Vagina (tissue), 2 donors: ENCODE measurements at places on chromosomes 5 and 9.

GRCh38 chr5:61673007-61673735 lies 341.1 kb downstream of the ZSWIM6 start:
- no peak for DNase-seq
- H3K36me3 ChIP-seq, result no peaks in the 10 kb centered on the region
- no peak overlapping the region for H3K27ac ChIP-seq
- H3K4me1 ChIP-seq, result no peaks in the 10 kb centered on the region

- H3K27me3 ChIP-seq, result no peaks in the 10 kb centered on the region
- H3K36me3 ChIP-seq, result peaks cover 4% of the 10 kb centered on the region
- no peak overlapping the region for H3K4me3 ChIP-seq
- DNase-seq, result no peak
- peaks cover 8% of the 10 kb centered on the region for H3K4me1 ChIP-seq
Observed at GRCh38 chr5:55960779-55961178, 34.0 kb downstream of the IL6ST start.

GRCh38 chr5:162591724-162592123 lies 524.2 kb downstream of the GABRG2 start:
- H3K36me3 ChIP-seq, result no peaks in the 10 kb centered on the region
- no peak overlapping the region for H3K4me3 ChIP-seq
- H3K27me3 ChIP-seq, result no peaks in the 10 kb centered on the region
- no peaks in the 10 kb centered on the region for H3K4me1 ChIP-seq

DNA sequence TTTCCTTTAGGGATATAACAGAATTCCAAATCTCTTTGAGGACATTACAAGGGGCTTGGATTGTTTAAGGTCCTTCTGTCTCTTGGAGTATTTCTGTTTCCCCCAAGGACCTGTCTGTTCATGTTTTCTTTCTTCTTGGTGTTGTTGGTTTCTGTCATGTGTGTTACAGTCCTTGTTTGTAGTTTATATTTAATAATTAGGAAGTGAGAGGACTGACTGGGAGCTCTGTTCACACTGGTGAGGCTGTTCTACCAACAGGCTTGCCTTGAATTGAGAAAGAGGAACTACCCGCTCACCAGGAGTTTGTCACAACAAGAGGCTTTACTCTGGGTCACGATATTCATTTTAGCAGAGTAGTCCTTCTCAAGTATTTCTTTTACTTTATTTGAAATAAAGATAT lies 119.2 kb upstream of the SV2C start:
- H3K4me3 ChIP-seq, result no peak overlapping the region
- H3K27me3 ChIP-seq, result no peaks in the 10 kb centered on the region
- no peak overlapping the region for H3K27ac ChIP-seq
- no peaks in the 10 kb centered on the region for H3K4me1 ChIP-seq

DNA sequence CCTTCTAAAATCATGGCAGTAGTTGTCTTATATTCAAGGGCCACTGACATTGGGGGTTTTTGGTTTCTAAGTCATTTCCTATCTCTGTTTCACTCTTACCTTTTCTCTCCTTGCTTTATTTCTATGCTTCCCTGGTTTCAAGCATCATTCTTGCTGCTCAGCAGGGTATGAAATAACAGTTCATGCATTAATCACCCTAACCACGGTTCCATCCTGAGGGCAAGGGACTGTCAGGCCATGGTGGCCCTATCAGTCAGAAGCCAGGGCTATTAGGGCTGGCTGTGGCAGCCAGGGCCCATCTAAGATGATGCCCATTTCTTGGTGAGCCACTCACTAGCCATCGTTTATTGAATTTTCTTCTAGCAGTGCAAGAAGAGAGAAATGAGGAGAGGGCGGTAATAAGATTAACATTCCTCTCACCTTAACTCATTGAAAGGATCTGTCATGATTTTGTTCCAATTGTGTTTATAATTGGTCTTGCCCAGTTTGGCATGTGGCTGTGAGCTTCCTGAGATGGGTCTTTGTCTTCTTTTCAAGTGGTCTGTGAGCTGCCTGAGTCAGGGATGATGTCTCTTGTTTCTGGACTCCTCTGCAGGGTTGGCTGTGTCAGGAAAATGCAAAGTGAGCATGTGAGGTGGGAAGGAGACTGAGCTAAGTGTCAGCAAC lies 45.2 kb downstream of the CYSTM1 start:
- DNase-seq, result no peak
- H3K4me1 ChIP-seq, result peaks cover 7% of the 10 kb centered on the region
- H3K27me3 ChIP-seq, result no peaks in the 10 kb centered on the region
- H3K4me3 ChIP-seq, result no peak overlapping the region

DNA sequence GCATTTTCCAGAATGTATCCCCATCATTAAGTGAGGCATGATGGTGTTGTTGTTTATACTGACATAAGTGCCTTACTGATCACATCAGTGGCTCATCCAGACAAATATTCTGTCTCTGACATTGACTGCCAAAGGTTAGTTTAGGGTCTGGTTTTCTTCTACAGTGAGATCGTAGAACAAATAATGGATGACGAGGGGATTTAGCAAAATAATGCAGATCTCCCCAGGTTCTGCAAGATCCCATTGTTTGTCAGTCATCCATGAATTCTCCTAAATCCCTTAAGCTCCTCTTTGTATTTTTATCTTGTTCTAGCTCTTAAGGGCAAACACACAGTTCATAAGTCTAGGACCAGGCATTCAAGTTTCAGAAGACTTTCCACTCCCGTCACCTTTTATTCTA lies 93.1 kb upstream of the DHFR start:
- no peaks in the 10 kb centered on the region for H3K4me1 ChIP-seq
- no peaks in the 10 kb centered on the region for H3K27me3 ChIP-seq
- no peak for DNase-seq
- no peak overlapping the region for H3K4me3 ChIP-seq

DNA sequence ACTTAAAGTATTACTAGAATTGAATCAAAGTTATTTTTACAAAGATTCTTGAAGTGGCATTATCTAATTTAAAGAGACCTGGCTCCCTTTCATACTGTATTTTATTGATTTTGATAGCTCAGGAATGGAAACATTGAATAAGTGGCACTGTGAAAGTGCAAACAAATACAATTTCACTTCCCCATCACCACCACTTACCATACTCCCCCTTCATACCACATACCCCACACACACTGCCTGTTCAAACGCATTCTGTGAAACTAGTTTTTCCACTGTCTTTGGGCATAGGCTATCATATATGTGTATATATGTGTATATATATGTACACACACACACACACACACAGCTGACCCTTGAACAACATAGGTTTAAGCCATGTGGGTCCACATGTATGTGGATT lies 62.1 kb upstream of the ATG10 start:
- DNase-seq, result no peak
- H3K27me3 ChIP-seq, result no peaks in the 10 kb centered on the region
- H3K4me1 ChIP-seq, result no peaks in the 10 kb centered on the region
- no peak overlapping the region for H3K27ac ChIP-seq
- no peaks in the 10 kb centered on the region for H3K36me3 ChIP-seq

GRCh38 chr5:83540105-83540504 lies 68.6 kb downstream of the VCAN start:
- no peak overlapping the region for H3K4me3 ChIP-seq
- H3K36me3 ChIP-seq, result no peaks in the 10 kb centered on the region
- H3K27ac ChIP-seq, result no peak overlapping the region

DNA sequence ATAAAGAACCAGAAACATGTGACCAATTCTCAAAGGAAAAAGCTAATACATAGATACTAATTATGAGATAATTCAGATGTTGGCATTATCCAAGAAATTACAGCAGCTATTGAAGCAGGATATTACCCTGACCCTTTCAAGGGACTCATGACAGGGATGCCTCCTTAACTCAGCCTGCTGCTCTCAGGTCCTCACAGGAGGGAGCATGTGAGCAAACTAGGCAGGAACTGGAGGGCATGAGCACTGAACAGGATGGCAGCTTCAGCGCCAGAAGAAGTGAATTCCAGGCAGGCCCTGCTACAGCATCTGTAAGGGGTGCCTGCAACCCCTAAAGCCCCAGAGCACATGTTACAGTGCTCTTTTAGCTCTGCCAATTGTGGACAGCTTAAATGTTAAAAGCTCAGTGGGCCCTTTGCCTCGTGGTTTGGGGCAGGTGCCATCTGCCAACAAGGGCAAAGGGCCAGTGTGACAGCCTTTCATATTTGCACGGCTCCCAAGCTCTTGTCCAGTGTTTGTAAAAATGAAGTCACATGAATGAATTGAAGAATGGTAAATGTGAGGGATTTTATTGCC lies 464.7 kb upstream of the COX7C start:
- H3K4me1 ChIP-seq, result no peaks in the 10 kb centered on the region
- no peaks in the 10 kb centered on the region for H3K27me3 ChIP-seq
- DNase-seq, result no peak

GRCh38 chr5:149702934-149703646 lies 27.0 kb upstream of the PPARGC1B start:
- no peaks in the 10 kb centered on the region for H3K27me3 ChIP-seq
- no peak for DNase-seq
- no peak overlapping the region for H3K27ac ChIP-seq

DNA sequence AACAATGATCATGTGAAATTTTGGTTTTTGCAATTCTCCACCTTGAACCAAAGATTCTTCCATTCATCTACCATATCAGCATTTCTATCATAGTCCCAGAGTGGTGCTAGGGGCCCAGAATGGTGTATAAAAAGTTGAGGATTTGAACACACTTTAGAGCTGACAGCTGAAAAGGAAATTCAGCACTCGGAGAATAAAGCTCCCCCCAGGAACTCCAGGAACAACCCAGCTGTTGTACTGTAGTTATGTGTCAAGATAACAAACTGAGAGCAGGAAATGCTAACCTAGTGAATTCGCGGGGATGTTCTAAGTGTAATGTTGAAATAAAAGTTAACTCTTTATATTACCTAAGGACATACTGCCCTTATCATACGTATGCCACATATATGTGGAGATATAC lies 216.7 kb downstream of the NFIB start:
- H3K27ac ChIP-seq, result no peak overlapping the region
- H3K27me3 ChIP-seq, result no peaks in the 10 kb centered on the region
- H3K4me3 ChIP-seq, result no peak overlapping the region

DNA sequence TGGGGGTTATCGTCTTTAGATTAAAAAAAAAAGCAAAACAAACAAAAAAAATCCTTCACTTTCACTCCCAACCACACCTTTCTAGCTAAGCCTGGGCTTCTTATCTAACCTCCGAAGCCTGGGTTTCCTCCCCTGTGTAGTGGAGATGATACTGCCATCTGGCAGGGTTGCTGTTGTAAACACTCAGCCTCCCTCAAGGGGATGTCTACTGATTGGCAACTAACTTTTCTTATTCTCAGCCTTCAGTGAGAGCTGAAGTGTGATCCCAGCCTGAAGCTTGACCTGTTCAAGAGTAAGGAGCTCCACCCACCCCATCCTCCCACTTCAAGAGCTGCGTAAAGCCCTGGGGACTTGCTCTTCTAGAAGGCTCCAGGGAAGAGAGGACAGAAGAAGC lies 21.5 kb upstream of the WWC1 start:
- peaks cover 15% of the 10 kb centered on the region for H3K4me1 ChIP-seq
- H3K27ac ChIP-seq, result no peak overlapping the region
- DNase-seq, result no peak
- H3K4me3 ChIP-seq, result no peak overlapping the region
- no peaks in the 10 kb centered on the region for H3K27me3 ChIP-seq

GRCh38 chr9:91741522-91741921 lies 208.5 kb downstream of the ROR2 start:
- H3K27ac ChIP-seq, result no peak overlapping the region
- no peak overlapping the region for H3K4me3 ChIP-seq
- H3K36me3 ChIP-seq, result no peaks in the 10 kb centered on the region
- H3K4me1 ChIP-seq, result no peaks in the 10 kb centered on the region
- no peaks in the 10 kb centered on the region for H3K27me3 ChIP-seq
- DNase-seq, result no peak

DNA sequence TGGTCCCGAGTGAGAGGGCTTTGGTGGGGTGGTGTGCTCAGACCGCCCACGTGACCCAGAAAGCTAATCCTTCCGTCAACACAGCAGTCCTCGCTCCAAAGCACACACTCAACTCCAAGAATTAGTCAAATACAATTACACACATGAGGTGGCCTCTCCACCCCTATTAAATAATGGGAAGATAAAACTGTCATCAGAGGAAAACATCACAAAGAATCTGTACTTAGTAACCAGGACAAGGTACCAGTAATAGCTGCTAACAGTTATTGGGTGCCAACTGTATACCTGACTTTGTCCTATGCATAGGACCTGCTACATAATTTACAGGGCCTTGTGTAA lies 222.8 kb downstream of the HSPA4 start:
- H3K36me3 ChIP-seq, result no peaks in the 10 kb centered on the region
- no peak for DNase-seq
- H3K27ac ChIP-seq, result no peak overlapping the region

- H3K27me3 ChIP-seq, result no peaks in the 10 kb centered on the region
- H3K36me3 ChIP-seq, result no peaks in the 10 kb centered on the region
- no peaks in the 10 kb centered on the region for H3K4me1 ChIP-seq
- no peak overlapping the region for H3K4me3 ChIP-seq
- DNase-seq, result no peak
- H3K27ac ChIP-seq, result no peak overlapping the region
Observed at GRCh38 chr9:99093492-99093791, 11.5 kb upstream of the TGFBR1 start.

GRCh38 chr5:35617435-35618303 lies at the start of gene SPEF2:
SPEF2 (plus strand) TSS chr5:35617863; CDS start chr5:35617998, 135 bp downstream.
- no peaks in the 10 kb centered on the region for H3K36me3 ChIP-seq
- no peak for DNase-seq
- H3K4me3 ChIP-seq, result peak within 1 kb of the TSS; percentile 66
- H3K27ac ChIP-seq, result peak within 1 kb of the TSS; percentile 62
- H3K27me3 ChIP-seq, result no peaks in the 10 kb centered on the region

DNA sequence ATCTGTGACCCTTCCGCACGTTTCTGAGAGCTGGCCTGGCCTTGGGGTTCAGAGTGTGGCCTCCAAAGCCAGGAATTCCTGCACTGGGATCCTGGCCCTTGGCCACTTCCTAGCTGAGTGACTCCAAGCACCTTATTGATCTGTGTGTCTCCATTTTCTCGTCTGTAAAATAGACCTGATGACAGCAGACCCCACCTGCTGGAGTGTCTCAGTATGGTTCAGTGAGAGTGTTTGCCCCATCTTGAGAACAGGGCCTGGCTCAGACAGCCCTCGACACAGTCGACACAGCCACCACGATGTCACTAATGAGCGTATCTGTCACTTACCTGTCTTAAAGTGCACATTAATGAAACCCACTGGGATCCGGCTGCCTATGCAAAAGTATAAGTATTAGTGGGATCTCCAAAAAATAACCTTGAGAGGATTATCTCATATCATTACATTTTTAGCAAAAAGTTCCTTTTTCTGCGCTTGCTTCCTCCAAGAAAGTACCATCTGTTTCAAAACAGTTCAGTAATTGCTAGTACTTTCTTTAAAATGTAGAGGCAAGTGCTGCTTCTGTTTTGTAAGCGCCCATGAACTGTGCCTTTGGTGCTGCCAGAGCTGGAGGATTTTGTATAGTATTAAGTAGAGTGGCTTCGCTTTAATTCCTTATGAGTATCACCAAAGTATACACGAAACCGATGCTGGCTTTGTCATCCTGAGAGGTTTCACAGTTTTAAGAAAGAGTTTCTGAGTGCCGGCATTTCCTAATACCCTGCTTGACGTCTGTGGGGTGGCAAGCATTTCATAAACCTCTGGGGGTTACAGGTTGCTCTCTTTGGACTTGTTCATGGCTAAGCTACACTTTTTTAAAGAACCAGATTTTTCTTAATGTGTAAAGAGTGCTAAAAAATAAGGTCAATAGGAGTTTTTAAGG lies 31.7 kb downstream of the UBE2QL1 start:
- H3K4me3 ChIP-seq, result no peak overlapping the region
- no peak overlapping the region for H3K27ac ChIP-seq
- H3K36me3 ChIP-seq, result no peaks in the 10 kb centered on the region
- H3K27me3 ChIP-seq, result no peaks in the 10 kb centered on the region
- H3K4me1 ChIP-seq, result no peaks in the 10 kb centered on the region

- no peaks in the 10 kb centered on the region for H3K36me3 ChIP-seq
- no peak overlapping the region for H3K27ac ChIP-seq
- H3K4me3 ChIP-seq, result no peak overlapping the region
- H3K27me3 ChIP-seq, result no peaks in the 10 kb centered on the region
- no peaks in the 10 kb centered on the region for H3K4me1 ChIP-seq
Observed at GRCh38 chr5:126651013-126651577, 50.3 kb downstream of the PHAX start.
